ENCODE measurements at places on chromosomes 5 and 9.

DNA sequence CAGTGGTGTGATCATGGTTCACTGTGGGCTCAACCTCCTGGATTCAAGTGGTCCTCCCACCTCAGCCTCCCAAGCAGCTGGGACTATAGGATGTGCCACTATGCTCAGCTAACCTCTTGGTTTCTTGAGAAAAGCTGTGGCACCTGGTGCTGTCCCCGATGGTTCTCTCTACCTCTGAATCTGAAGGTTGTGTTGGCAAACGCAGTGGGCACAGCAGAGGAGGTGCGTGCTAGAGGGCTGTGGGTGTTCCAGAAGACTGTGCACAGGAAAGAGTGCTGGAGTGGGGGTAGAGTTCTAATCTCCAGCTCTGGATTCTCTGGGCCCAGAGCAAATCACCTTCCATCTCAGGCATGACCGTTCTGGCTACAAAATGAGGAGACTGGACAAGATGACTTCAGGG lies 12.5 kb downstream of the RGS3 start:
- no peak for DNase-seq

DNA sequence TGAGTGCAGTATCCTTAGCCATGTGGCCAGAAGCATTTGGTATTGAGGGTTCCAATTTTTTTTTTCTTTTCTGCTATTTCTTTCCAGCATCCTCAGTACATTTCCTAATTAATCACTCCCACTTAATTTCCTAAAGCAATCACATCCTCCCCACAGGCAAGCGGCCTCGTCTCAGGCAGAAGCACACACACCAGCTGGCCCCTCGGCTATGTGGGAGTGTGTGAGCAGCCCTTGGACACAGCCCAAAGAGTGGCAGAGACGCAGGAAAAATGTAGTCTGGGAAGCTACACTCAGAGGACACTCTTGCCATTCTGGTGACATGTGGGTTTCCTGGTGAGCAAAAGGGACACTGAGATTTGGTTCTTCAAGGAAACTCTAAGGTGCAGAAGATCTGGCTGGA lies 20.7 kb downstream of the SLIT3 start:
- no peak for DNase-seq

DNA sequence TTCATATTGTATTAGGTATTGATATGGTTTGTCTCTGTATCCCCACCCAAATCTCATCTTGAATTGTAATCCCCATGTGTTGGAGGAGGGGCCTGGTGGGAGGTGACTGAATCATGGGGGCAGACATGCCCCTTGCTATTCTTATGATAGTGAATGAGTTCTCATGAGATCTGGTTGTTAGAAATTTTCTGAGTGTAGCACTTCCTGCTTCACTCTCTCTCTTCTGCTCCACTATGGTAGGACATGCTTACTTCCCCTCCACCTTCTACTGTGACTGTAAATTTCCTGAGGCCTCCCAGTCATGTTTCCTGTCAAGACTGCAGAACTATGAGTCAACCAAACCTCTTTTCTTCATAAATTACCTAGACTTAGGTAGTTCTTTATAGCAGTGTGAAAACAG lies 187.4 kb upstream of the SLC24A2 start:
- DNase-seq = no peak

DNA sequence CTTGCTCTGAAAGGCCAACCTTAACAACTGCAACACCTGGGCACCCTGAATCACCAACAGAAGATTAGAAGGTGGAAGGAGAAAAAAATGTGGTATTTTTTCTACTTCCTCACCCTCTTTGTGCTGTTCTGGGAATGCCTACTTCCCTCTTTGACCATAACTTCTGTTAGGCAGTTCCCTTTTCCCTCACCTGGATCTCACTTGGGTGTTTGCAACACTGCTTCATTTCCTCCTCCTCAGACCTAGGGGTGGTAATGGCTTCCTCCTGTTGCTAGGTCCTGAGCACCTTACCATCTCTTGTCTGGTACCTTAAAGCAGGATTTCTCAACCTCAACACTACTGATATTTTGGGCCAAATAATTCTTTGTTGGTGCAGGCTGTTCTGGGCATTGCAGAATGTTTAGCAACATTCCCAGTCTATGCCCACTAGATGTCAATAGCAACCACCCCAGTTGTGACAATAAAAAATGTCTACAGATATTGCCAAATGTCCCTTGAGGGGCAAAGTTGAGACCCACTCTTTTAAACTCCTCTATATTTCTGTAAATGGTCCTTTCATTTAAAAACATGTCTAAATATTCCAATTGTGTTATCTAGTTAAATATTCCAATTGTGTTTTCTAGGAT lies 300.0 kb upstream of the VLDLR start:
- no peak for DNase-seq

DNA sequence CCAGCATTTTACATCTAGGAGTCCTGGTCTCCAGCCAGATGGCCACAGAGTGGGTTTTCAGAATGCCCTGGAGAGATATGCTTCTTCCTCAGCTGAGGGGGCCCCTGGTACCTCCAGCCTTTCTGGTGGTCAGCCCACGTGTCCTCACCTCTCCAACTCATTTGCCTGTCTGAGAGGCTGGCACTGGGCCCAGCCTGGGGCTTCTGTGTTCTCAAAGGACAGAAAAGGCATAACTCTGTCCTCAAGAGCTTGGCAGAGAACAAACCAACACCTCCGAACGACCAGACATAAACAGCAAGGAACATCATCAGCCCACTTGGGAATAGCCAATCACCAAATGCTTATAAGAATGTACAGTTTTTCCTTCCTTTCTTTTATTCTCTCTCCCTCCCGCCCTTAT lies 17.1 kb downstream of the ENG start:
- no peak for DNase-seq

DNA sequence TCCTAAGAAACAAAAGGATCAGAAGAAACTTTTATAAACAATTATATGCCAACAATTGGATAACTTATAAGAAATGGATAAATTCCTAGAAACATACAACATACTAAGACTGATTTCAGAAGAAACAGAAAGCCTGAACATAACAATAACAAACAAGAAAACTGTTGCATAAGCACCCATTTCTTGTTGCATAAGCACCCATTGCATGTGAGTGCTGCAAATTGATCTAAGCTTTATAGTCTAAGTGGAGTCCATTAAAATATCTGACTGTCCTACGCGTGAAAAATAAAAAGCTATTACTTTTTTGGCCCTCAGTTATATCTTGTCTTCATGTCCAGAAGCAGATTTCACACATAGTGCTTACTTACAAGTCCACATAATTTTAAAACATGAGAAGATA lies 19.3 kb downstream of the TYRP1 start:
- no peak for DNase-seq

GRCh38 chr5:132666310-132667123 lies 7.3 kb upstream of the IL4 start:
- DNase-seq = no peak

- no peak for DNase-seq
Measured at GRCh38 chr5:7606840-7607465, 211.0 kb downstream of the ADCY2 start.

GRCh38 chr5:136703706-136704105 lies 338.4 kb upstream of the TRPC7 start:
- DNase-seq = no peak

GRCh38 chr5:90307782-90308181 lies 101.8 kb downstream of the CETN3 start:
- no peak for DNase-seq

GRCh38 chr9:105258225-105258737 lies 13.8 kb downstream of the SLC44A1 start:
- no peak for DNase-seq

- peak; percentile 38 for DNase-seq
Measured at GRCh38 chr5:16736158-16736995, 119.6 kb upstream of the RETREG1 start.

- no peak for DNase-seq
Measured at GRCh38 chr9:27195191-27195590, 86.2 kb downstream of the TEK start.

GRCh38 chr9:121773954-121774714 lies 122.7 kb downstream of the DAB2IP start:
- DNase-seq = no peak

GRCh38 chr9:121307976-121308375 lies 40.0 kb downstream of the GSN start:
- no peak for DNase-seq

GRCh38 chr9:98971168-98971914 lies 27.6 kb downstream of the COL15A1 start:
- peak; percentile 68 for DNase-seq

DNA sequence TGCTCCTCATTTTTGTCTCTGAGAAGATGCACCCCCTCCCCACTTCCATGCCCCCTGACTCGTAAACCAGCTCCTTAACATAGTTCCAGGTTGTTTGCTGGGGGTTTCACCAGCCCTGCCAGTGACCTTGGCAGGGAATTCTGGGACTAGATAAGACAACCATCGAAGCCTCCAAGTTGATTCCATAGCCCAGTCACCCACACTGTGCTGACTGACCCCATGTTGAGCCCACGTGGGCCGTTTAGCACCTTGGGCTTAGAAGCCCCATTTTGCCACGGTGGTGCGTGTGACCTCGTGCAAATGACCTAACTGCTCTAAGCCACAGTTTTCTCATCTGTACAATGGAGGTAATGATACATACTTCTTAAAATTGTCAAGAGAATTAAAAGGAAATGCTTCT lies 24.6 kb downstream of the PSAT1 start:
- DNase-seq = no peak

DNA sequence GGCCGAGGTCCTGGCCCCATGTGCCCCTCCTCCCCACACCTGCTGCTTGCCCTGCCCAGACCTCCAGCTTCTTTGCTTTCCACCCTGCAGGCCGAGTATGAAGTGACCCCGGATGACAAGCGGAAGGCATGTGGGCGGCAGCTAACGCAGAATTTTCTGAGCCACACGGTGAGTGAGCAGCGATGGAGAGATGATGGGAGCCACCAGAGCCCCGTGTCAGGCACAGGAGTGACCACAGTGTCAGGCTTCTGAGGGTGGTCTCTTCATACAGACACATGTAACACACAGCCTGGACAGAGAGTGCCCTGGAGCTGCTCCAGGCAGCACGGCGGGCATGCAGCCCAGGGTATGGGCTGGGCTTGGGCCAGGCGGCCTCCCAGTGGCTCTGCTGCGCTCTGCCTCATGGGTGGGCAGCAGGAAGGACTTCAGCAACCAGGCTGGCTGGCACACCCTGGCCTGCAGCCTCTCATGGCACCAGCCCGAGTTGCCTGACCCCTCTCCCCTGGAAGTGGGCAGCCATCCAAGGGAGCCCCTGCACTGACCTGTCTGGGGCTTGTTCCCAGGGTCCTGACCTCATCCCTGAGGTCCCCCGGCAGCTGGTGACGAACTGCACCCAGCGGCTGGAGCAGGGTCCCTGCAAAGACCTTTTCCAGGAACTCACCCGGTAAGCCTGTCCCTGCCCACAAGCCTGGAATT lies 5.8 kb downstream of the GRK6 start:
- no peak for DNase-seq

GRCh38 chr5:127550652-127551409 lies 33.4 kb downstream of the PRRC1 start:
- no peak for DNase-seq

DNA sequence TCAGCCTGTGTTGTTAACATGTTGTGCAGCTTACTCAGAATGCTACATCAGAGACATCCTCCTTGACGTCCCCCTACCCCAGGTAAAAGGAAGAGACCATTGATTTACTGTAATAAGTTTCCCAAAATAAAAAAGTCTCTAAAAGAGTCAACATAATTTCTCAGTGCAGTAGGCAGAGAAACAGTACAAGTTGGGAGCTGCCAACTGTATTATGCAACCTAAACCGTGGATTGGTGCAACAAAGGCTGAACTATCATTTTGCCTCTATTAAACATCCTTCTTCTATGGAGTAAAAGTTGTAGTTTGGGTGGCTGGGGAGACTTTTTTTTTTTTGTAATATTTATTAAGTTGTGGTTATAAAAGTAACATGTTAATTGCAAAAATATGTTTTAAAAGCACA lies 208.0 kb downstream of the NR3C1 start:
- DNase-seq = no peak

GRCh38 chr5:102154291-102154690 lies 141.8 kb downstream of the SLCO4C1 start:
- DNase-seq = no peak

GRCh38 chr5:135050244-135050767 lies 16.3 kb upstream of the PITX1 start:
- no peak for DNase-seq

DNA sequence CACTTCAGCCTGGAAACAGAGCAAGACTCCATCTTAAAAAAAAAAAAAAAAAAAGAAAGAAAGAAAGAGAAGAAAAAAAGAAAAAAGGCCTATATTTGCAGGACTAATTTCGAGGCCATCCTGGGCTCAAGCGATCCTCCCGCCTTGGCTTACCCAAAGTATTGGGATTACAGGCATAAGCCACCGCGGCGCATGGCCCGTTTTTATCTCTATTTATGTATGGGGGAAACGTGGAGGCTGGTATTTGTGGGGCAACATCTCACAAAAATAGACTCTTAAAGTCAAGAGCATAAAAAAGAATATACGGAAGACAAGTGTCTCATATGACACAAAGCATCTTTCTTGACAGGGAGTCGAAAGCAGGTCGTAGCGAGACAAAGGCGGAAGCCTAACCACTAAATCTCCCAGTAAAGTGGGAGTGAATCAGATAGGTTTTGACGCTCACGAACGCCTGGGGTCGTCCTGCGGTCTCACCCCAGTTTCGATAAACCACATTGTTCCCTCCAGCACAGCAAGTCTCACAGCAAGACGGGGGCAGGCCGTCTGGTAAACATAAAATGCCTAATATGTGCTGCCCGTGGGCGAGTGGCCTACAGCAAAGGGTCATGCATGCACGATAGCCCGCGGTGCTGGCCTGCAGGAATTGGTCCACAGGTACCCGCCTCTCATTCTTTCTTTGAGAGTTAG lies 1.8 kb upstream of the TRIM41 start:
- DNase-seq = no peak

DNA sequence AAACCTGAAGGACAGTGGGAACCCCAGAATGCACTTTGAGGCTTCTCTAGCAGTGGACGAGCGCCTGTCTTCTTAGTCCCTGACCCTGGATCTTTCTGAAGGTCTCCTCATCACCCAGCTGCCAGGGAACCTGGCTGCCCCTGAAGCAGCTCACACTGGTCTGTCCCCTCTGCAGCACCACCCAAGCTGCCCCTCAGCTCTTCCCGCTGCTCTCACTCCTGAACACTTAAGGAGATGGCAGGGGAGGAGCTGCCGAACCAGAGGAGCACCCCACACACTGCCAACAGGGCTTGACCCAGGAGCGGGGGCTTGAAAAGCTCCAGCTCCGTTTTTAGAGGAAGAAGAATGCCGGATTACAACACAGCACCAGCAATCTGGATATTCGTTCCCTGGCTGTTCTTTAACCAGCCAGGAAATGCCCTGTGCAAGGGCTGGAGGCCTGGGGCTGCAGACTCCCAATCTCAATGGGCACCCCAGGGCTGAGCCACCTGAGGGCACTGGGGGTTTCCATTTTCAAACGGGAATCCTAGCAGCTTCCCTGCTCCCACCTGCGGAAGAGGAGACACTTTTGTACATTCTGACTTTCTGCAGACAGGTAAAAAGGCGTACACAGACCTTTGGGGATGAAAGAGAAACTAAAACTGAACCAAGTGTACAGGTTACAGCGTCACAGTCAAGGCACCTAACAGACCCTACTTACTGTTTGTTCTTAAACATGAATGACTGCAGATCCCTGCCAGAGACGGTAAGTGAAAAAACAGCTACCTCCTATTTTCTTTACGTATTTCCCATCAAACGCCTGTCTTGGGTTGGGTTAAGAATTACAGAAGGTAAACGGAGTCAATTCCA lies 36.3 kb downstream of the GOLM1 start:
- no peak for DNase-seq

GRCh38 chr9:759541-759940 lies 82.0 kb upstream of the DMRT1 start:
- no peak for DNase-seq

- no peak for DNase-seq
Measured at GRCh38 chr5:132807163-132807838, 5.8 kb upstream of the SOWAHA start.

- no peak for DNase-seq
Measured at GRCh38 chr5:51846015-51846414, 462.8 kb downstream of the ISL1 start.
